Foreskin keratinocyte (primary cell): ENCODE measurements at places on chromosomes 16 and 17.

GRCh38 chr17:47621293-47622179, 28.2 kb upstream of the KPNB1 start:
- DNase-seq: peak; percentile 87

- peak; percentile 14 for DNase-seq
Observed at GRCh38 chr17:7932483-7932891, 481 bp downstream of the CNTROB start.

DNA sequence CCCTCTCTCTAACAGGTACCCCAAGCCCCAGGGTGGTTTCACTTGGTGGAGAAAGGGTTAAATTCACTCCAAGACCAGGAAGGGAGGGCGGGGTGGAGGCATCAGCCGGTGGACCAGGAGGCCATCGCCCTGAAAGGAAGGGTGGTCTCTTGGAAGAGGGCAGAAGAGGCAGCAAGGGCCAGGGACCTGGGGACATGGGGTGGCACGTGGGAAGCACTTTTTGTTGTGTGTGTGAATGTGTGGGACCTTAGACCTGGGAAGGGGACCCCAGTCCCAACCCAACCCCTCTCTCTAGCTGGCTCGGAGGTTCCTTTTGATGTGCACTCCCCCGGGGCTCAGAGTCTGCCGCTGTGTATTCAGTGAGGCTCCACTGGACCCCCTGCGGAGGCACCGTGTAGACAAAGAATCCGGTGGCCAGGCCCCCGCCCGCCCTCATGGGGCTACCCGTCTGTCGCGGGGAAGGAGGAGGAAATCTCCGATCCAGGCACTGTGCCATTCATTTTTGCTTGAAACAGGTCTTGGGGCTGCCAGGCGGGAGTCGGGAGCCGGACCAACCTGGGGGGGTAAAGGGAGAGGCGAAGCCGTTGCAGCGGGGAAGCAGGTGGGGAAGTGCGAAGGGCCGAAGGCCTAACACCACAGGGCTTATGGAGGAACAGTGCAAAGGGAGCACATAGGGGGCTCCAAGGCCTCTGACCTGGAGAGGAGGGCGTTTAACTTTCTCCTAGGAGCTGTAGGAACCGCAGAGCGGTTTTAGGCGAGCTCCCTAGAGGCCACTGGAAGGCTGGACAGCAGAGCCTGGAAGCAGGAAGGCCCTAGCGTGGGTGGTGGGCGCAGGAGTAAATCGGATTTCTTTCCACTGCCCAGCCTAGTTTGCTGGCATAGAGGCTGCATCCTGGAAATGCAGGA, 3.2 kb upstream of the WNT3 start:
- no peak for DNase-seq

- no peak for DNase-seq
Observed at GRCh38 chr17:33986088-33986487, 269.0 kb upstream of the CCL2 start.

- no peak for DNase-seq
Observed at GRCh38 chr17:31130286-31131224, 35.8 kb downstream of the NF1 start.

GRCh38 chr16:51407199-51407598, 256.1 kb upstream of the SALL1 start:
- DNase-seq: peak; percentile 25

DNA sequence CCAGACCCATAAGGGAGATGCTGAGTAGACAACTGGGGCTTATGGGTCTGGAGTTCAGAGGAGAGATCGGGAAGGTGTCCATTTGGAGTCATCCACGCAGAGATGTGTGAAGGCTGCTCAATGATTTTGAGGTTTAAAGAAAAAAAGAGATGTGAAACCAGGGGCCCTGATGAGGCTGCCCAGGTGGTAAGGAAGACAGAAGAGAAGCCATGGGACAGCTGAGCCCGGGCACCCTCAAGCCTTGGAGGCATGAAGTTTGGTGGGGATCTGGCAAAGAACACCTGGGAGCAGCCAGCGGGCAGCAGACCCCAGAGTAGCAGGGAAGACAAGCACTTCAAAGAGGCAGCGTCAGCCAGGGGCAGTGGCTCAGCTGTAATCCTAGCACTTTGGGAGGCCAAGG, 20.8 kb upstream of the MYO15B start:
- DNase-seq: no peak

- no peak for DNase-seq
Observed at GRCh38 chr17:56694825-56695224, 101.3 kb downstream of the NOG start.

- no peak for DNase-seq
Observed at GRCh38 chr16:11258553-11259492, 2.8 kb upstream of the SOCS1 start.

DNA sequence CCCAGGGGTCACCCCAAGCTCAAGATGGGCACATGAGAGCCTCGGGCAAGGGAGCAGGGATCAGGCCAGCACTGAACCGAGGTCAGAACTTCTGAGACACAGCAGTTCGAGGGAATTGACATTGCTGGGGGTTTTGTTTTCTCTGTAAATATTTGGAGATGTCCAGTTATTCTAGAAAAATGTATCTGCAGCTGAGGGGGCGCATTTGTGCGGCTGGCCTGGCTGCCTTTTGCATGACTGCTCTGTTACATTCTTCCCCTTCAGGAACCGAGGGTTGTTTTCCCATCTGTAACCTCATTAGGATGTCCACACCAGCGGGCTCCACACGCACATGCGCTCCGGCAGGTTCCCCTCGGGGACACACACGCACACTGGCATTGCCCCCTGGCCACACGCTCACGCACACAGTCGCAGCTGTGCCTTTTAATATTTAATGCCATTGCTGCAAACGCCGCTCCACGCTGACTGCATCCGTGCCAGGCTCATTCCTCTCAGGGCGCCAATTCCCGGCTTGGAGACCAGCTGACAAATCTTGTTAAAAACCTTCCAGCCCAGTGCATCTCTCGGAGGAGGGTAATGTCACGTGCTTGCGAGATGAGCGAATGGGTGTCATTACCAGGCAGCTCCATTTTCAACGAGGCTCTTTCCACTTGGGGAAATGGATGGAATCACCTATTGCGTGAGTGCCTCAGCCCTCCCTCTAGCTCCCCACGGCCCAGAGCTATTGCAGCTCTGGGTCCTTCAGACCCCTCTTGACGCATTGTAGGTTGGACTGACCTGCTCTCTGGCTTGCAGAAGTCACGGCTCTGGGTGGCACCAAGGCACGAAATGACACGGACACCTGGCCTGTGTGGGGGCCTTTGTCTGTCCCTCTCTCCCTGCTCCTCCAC, 13.1 kb downstream of the CCR7 start:
- no peak for DNase-seq

DNA sequence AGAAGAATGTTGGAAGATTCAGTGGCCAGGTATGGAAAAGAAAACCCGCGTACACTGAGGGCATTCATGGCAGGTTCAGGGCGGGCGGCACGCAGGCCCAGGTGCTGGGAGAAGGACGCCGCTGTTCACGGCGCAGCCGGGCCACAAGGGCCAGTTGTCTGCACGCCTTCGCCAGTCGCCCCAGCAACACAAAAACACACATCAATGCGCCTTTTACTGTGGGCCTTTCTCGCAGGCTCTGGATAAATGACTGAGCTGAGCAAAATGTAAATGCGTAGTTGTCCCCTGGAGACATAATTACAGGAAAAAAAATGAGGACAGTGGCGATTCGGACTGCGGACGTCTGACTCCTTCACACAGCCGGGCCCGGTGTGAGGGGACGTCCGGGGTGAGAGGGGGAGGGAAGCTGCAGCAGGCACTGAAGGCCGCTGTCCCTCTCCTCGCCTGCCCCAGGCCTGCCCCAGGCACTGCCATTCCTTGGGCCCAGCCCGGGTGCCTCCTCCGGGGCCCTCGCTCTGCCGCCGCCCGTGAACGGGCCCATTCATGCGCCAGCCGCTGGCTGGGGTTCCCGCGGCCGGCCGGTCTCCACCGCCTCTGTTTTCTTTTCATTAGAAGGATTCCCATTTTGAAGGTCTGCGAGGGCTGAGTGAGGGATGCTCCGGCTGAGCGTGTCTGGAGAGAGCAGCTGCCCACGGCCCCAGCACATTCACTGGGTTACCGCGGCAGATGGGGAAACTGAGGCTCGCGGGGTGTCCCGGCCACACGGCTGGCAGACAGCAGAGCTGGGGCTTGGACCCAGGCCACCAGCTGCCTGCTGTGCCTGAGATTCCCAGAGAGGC, 6.5 kb upstream of the ZNF469 start:
- DNase-seq: no peak

DNA sequence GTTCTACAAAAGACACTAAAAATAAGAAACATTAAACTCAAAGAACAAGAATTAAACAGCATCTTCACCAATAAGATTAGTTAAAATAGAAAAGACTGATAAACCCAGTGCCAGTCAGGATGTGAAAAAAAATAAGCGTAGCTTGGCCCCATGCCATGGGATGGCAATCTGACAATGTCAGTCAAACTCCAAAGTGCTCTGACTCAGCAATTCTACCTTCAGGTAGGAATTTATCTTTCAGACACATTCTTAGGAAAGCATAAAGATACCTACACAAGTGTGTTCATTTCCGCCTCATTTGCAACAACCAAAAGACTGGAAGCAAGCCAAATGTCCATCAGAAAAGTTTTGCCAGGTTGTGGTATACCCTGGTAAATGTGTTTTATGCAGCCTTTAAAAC, 9.1 kb upstream of the MPO start:
- peak; percentile 63 for DNase-seq

DNA sequence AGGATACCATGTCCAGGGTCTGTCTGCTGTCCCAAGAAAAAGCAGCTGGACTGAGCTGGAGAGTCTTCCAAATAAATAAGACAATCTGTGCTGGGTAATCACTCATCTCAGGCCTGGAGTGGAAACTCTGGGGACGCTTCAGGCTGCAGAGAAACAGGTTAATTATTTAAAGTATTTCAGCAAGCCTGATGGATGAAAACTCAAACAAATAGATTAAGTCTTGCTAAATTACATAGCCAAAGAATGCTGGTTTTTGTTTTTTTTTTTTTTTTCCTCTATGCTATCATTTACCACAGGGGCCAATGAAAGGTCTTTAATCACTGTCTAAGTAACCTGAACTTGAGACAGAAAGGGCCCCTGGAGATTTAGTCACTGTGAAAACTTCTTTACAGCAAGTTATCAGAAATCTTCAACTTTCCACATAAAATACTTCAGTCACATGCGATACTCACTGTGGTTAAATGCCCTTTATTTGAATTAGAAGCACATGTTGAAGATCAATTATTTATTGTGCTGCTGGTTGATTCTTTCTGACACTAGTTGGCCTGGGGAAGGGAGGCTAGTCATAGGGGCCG, 31.0 kb upstream of the KCNJ2 start:
- DNase-seq: no peak

DNA sequence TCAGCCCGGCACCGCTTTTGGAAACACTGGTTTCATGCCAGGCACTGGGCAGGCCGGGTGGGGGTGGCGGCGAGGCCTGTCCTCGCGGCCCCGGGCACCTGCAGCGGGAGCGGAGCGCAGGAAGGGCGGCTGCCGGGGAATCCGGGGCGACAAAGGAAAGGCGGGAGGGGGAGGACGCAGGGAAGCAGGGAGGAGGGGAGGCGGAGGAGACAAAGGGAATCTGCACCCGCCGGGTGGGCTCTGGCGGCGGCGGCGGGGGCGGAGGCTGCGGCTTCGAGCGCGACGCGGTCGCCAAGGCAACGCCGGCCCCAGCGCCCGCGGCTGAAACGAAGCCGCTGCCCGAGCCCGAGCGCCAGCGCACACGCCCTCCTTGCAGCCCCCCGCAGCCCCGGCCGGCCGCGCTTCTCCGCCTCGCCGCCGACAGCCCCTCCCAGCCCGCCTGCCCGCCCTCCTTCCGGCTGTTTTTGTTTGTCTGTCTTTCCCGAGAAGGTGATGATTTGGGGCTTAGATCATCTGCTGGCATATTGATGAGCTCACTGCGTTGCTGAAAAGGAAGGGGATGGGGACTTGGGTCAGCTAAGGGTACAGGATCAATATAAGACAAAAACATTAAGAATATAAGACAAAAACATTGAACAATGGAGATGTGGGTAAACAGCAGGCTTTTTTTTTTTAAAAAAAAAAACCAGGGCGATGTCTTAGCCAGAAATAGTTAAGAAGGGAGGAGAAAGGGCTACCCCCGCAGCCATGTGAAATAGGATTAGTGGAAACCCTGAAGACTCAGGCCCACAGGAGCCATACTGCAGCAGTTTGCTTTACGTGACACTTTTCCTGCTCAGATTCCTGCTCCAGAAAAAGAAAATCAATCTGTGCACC, 32.7 kb downstream of the CDK5R1 start:
- DNase-seq: no peak

DNA sequence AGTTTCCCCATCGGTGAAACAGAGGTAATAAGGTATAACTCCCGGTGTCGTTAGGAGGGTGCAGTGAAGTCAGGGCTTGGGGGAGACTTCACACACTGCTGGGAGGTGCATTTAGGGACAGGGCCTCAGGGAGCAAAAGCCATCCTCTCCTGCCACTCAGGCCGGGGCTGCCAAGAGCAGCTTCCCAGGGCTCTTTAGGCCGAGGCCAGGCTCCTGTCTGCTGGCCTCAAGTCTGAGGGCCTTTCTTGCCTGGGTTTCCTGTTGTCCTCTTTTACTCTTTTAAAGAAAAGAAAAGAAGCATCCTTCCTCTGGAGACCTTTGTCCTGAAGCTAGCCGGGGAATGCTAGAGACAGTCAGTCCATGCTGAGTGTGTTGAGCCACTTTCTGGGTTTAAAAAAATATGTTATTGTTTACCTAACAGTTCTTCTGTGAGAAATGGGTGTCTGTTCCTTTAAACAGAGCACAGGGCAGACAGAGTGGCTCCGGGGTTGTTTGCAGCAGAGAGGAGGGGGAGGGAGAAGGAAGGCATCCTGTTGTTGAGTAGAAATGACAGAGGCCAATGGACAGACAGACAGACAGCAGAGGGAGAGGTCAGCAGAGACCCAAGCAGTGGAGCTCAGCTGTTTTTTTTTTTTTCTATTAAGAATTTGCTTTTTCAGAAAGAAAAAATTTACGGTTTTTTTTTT, 79.1 kb downstream of the C17orf67 start:
- no peak for DNase-seq

DNA sequence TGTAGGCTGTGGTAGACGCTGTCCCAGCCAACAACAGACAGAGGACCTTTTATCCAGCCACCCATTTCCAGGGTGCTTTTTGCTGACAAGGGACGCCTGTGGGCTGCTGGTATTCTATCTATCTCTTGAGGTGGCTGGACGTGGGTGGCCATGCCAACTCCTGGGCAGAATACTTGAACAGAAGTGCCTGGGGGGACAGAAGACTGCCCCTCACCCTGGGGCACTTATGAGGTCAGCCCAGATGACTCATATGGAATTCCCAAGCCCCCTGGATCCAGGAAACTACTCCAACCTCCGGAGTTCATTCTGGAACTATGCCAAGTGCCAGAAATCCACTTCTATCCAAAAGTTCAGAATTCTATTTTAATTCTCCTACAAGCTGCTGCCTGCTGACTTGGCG, 61.3 kb downstream of the CDRT4 start:
- no peak for DNase-seq

GRCh38 chr17:3030096-3030495, 33.3 kb downstream of the OR1D5 start:
- peak; percentile 75 for DNase-seq

GRCh38 chr17:35214192-35214591, 20.0 kb upstream of the SLC35G3 start:
- no peak for DNase-seq
